ENCODE measurements at places on chromosomes 16 and 17.

DNA sequence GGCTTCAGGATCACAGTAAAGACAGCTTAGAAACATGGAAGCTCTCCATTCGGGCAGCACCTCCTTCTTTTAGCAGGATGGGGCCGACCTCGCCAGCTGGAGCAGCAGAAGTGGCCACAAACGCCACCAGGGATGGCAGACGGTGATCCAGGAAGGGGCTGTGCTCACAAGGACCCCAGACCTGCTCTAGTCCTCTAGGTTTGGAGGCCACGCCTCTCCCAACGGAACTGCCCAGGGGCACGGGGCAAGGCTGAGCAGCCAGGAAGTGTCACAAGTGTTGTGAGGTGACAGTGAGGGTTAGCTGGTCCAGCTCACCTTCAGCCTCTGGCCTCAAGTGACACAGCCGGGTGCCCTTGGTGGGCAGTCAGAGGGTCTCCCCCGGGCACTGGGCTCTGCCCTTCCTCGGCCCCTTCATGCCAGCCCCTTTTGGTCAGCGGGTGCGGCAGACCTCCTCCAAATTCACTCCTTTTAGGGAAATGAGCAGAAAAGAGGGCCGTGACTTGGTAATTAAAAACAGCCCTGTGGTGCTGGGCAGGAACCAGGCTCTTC, 20.4 kb downstream of the CEP295NL start:
- DNase-seq, result no peak

DNA sequence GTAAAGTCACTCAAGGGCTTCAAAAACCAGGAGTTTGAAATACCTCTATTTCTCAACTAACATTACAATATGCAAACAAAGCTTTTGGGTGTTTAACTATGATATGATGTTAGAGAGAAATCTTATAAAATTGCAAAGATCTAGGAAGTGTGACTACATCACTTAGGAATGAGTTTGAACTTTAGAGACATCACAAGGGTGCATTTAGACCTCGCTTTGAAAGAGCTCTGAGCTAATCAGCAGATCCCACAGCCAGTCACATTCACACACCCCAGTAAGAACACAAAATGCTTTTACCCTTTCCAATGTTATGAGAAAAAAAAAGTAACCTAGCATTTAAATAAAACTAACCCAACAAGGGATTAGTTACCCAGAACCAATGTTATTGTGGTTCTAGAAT, 45.2 kb downstream of the HYDIN start:
- DNase-seq, result no peak

DNA sequence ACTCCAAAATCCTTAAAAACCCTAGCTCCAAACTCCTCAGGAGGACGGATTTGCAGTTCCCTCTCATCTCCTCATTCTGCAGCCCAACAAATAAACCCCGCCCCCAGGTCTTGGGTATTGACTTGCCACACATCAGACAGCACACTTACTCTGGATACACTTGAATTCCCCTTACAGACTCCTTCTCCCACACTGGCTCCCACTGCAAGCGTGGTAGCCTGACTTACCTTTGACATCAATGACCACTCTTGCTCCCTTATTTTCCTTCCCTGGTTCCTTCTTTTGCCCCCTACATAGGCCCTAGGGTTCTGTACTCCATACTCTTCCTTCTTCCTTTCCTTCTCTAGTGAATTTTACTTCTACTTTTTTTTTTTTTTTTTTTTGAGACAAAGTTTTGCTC, 7.5 kb downstream of the RFFL start:
- DNase-seq, result no peak

GRCh38 chr16:16042076-16042475, 92.7 kb downstream of the ABCC1 start:
- DNase-seq, result no peak

GRCh38 chr17:57980522-57980921, 7.5 kb downstream of the VEZF1 start:
- no peak for DNase-seq

GRCh38 chr17:38719943-38720641, 10.0 kb upstream of the CISD3 start:
- no peak for DNase-seq

- DNase-seq, result no peak
Measured at GRCh38 chr17:78230996-78231935, at the start of gene TMEM235. Gene TMEM235, plus strand, starts transcription at chr17:78231631. Its CDS starts 393 bp downstream, at chr17:78232024.

- DNase-seq, result no peak
Measured at GRCh38 chr17:39604911-39605491, 2.7 kb downstream of the NEUROD2 start.

DNA sequence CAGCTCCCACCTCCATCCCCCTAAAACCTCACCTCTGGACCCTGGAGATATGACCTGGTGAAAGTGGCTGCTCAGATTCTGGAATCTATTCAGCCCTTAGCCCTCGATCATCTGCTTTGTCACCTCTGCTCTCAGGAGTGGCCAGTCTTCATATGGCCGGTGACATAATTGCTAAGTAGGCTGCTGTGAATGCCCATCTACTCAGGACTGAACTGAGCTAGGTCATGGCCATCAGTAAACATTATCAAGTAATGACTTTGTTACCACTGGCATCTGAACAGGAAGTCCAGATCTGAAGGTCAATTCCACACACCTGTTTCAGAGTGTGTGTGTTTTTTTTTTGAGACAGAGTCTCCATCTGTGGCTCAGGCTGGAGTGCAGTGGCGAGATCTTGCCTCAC, 78.6 kb downstream of the CDK5R1 start:
- no peak for DNase-seq

GRCh38 chr17:44204441-44204882, 4.8 kb upstream of the ATXN7L3 start:
- no peak for DNase-seq

GRCh38 chr16:27482397-27483087, 67.2 kb downstream of the GTF3C1 start:
- no peak for DNase-seq

DNA sequence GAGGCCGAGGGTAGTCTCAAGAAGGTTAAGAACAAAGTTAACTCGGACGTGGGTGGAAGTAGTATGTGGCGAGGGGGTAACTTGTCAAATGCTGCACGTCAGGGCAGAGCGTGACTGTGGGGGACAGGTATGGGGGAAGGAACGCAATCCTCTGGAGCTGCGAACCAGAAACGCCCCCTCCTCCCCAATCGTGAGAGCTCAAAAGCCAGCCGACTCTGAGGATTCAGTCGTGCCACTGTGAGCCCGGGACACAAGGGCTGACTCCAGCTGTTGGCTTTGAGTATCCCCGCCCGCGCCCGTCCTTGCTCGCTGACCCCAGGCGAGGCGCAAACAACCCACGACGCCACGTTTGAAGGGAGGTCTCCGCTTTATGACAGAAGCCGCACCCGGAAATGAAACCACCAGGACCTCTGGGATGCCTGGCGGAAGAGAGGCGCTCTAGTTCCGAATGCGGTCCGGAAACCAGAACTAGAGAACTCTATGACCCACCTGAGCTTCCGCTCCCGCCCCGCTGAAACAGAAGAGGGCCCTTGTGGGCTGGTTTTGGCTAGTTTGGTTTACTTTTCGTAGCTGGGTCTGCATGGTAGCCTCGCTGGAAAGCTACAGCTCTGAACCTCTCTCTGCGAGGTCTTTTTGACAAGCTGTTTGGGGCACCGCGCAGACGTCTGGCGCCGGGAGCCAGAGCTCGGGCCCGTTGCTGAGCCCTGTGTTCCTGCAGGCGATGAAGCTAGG, at the start of gene PEX12:
PEX12 (minus strand) TSS at position 375 of the 732 bp plus-strand sequence. CDS start 550 bp downstream, outside the sequence.
- DNase-seq, result peak; percentile 92

DNA sequence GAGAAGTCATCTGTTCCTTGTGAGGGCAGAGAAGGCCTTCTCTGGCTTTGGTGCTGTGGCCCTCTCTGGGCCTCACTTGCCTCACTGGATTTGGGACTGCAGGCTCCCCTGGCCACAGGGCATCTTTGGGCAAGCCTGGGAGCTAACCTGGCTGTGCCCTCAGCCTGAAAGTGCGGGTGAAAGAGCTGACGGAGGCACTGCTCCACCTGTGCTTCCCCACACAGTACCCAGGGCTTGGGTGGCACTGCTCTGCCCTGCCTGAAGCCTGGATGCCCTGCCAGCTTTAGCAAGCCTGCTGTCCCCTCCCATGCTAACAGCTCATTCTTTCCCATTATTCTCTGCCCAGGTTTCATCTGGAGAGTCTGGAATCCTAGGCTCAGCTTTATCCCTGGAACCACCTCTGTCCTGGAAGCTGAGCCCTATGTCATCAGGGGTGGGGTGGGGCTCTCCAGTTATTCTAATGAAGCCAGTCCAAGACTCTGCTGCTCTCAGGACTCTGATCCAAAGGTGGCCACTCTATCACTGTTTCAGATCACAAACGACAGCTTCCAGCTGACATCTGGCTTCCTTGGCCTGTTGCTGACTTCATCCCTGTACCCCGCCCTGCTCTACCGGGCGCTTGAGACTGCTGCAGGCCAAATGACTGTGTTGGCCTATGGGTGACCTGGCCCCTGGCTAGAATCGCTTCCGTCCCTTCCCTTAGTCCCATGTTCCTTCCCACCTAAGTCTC, 29.3 kb downstream of the HIC1 start:
- DNase-seq, result no peak

DNA sequence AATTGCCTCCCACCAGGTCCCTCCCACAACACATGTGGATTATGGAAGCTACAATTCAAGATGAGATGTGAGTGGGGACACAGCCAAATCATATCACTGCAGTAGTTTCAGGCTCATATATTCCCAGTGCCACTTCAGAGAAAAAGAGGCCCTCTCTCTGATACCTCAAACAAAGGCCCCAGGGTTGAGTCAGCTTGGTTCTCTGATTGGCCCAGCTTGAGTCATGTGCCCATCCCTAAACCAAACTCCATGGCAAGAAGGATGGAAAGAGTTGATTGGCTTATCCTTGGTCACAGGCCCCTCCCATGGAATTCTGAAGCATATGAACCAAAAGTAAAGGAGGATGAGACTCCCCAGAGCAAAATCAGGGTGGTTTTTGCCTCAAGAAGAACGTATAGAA, 75.9 kb upstream of the IRX6 start:
- no peak for DNase-seq

DNA sequence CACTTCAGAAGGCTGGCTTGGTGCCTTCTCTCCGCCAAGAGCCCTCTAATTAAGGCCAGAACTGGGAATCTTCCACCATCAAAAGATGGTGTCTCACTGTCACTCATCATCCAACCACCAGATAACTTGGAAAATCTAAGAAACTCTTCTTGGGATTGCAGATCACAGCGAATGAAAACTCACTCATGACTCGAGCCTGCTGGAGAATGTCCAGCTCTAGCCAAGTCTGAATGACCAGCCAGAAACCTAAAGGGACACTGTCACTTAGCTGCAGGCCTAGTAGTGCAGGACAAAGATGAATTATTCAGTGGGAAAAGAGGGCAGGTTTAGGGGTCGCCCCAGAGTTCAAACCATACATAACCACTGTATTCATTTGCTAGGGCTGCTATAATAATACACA, 107.8 kb downstream of the XYLT1 start:
- DNase-seq, result no peak

GRCh38 chr17:42518755-42519545, 17.1 kb upstream of the NAGLU start:
- DNase-seq, result no peak

DNA sequence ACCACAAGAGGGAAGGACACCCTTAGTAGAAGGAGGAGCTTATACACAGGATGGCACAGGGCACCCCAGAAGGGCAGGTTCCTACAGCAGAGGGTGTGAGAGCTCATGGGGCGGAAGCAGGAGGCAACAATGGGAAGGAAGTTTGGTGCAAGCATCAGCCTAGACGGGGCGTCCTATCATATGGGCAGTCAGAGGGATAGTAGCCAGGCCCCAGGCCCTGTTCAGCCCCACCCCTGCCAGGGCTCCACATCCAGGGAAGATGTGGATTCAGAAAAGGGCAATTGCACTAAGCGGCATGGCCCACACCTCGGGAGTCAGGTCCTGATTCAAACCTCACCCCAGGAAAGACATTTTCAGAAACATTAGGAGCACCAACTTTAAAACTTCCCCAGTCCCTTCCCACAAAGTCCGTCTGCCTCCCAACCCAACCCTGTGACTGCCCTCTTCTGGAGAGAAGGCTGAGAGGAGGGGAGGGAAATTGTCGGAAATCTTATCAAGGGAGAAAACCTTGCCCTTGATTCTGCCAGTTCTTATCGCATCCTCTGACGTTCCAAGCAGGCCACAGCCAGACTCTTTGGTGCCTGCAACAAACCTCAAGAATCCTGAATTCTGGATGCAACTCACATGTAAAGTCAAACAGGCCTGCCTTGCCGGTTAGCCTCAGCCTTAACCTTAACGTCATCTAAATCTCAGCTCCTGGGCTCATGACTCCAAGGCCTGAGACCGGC, 198.8 kb upstream of the CDH5 start:
- DNase-seq, result no peak

DNA sequence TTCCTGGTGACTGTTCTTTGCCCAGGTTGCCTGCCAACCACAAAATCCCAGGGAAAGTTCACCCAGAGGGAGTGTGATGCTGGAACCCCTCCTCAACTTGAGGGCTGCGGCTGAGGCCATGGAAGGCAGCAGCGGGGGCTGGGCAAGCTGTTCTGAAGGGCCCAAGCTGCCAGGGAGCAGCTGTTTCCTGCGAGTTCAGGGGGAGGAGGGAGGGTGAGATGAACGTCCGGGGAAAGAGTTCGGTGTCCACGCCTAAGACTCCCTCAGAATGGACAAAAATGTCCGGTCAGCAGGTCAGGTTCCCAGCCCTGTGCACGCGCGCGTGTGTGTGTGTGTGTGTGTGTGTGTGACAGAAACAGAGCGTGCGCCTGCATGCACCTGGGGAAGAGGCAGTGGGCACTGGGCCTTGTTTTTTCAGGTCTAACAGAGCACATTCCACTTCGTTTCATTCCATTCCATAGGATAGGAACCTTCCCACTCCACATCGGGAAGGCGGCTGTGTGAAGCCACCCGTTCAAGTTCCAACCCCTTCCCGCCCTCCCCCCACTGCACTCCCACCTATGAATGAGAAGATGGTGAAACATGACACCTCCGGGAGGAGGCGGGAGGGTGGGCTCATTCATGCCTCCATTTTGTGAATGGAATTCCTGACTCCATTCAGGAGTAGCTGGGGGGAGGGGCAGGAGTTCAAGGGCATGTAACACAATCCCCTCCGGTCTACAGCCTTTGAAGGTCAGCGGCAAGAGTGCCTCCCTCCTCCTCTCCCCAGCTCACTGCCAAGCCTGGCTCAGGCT, 15.7 kb downstream of the ETV4 start:
- DNase-seq, result no peak

DNA sequence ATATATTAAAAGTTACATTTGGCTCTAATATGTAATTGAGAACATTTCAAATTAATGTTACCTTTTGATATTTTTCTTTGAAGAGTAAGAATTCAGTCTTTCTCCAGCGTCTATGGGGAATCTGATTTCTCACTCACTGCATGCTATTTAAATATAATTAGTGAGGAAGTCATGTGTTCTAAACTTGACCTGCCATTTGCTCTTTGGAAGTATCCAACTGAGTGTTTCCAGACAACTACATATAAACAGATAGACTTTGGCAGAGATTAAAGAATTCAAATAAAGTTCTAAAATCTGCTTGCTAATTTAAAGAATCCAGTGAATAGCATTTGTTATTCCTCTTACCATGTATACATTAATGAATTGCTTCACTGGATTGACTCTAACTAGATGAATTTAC, 23.5 kb downstream of the OMG start:
- no peak for DNase-seq

- DNase-seq, result peak; percentile 71
Measured at GRCh38 chr16:89363621-89364393, 126.6 kb downstream of the ANKRD11 start.

All from activated CD4-positive, alpha-beta memory T cell treated with anti-CD3 and anti-CD28 coated beads for 36 hours (primary cell).